NCI-H1092 treated with DMSO at 0.1 percent for 48 hours (cell line): ENCODE measurements at places on chromosomes 7 and 10.
A peak's percentile ranks its signal among the peaks of the same experiment; 100 is the strongest.

DNA sequence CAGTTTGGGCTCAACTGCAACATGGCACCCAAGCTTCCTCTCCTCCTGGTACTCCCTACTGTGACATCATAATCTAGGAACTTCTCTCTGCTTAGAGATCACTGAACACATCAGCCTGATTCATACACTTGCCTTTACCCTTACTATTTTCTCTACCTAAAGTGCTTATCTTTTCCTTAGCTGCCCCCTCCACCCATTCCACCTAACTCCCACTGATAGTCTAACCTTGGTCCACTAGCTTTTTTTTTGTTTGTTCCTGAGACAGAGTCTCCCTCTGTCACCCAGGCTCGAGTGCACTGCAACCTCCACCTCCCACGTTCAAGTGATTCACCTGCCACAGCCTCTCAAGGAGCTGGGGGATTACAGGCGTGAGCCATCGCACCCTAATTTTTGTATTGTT, 15.9 kb downstream of the CUL2 start:
- DNase-seq = no peak

DNA sequence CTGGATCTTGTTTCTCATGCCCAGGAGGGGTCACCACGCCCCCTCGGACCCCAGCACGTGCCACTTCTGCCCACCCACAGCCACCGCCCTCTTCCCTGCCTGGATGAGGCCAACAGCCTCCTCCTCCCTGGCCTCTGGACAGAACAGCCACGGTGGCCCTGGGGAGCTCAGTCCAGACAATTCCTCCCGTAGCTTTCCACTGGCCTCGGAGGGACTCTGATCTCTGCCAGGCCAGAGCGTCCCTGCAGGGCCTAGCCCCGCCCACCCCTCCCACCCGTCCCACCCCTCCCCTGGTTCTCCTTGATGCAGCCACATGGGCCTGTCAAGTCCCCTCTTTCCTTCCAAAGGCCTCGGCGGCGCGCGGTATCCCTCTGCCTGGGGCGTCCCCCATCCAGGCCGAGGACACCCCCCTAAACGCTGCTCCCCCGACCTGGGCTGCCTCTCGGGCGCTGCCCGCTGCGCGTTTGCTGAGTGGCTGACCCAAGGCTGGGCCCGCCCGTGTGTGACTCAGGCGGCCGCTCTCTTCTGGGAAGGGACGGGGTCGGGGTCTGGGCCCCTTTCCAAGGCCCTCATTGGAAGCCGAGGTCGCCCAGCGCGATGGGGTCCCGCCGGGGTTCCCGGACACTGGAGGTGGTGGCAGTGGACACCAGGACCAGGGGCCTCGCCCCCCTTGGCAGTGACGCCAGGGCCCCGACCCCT, 557 bp downstream of the TMEM120A start:
- DNase-seq = no peak

- peak; percentile 17 for DNase-seq
Observed at GRCh38 chr10:90751107-90751997, 106.5 kb downstream of the HTR7 start.

GRCh38 chr10:48517911-48518811, 86.7 kb downstream of the ARHGAP22 start:
- DNase-seq = no peak
